IMR-90 (cell line): ENCODE measurements at places on chromosomes 6 and 20. TPM values are rescaled to one million over a fixed set of nuclear protein-coding genes. Genes with fewer than 3 reads are reported as not detected.

GRCh38 chr20:62045118-62045517 is 20.6 kb downstream of the TAF4 start:
- DNase-seq = no peak

GRCh38 chr20:10649080-10649796 is 24.6 kb downstream of the JAG1 start:
- no peak for DNase-seq

DNA sequence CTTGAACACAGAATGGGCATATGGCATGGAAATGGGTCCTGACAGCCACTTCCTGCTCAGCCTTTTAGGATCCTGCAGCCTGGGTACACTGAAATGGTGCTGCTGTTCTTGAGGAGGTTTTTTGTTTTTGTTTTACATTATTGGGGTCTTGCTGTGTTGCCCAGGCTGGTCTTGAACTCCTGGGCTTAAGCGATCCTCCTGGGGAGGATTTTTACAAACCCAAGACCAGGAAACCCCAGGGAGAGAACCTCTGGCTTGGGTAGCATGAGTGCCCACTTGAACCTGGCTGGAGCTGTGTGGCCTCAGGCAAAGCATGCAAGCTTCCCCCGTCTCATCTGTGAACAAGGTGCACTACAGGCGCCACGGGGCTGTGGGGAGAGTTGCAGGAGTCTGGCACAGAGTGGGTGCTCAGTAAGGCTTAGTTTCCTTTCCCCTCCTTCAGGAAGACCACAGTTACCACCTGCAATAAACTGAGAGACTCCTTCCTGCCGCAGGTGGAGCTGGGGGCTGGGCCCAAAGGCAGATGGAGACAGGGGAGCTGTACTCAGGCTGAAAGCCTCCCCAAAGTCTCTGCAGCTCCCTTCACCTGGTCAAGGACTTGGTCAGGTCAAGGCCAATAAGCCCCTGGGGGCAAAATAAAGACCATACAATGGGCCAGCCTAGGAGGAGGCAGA is 1.8 kb downstream of the SLA2 start:
- DNase-seq = no peak

GRCh38 chr20:35487479-35487878 is 32.1 kb downstream of the CEP250 start:
- DNase-seq = no peak

DNA sequence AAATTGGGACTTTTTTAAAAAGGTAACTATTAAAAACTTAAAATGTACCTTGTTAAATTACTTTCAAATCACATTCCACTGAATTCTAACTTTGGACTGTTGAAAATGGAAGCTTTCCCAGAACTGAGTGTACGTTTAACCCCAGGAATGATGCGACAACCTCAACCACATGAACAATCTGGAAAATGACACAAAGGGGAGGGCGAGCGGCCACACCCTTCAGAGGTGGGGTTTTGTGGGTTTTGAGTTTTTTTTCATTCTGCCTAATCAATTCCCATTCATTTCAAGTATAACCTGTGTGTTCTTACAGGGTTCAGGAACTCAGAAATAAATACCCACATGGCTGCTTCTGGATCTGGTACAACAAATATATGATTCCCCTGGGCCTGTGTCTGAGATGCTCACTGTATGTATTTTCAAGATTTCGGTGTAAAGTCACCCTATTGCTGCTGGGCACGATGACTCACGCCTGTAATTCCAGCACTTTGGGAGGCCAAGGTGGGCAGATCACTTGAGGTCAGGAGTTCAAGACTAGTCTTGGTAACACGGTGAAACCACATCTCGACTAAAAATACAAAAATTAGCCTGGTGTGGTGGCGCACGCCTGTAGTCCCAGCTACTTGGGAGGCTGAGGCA is 21.6 kb downstream of the CNKSR3 start:
- DNase-seq = peak; percentile 74

DNA sequence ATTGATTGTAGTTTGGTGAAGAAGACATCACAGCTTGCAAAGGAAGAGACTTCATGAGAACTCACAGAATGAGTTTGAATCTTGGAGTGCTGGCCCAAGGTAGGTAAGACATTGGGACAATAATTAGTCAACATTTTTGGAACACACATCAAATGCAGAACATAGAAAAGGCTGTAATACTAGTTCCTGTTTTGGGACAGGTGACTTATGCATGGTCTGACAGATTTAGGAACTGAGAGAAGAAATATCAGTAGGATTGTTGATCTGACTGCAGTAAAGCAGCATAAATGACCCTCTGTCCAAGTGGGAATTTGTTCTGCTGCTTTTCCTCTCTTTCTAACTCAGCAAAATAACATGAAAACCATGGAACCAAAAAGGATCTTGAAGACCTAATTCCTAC is 102.3 kb upstream of the MAP3K7 start:
- no peak for DNase-seq

DNA sequence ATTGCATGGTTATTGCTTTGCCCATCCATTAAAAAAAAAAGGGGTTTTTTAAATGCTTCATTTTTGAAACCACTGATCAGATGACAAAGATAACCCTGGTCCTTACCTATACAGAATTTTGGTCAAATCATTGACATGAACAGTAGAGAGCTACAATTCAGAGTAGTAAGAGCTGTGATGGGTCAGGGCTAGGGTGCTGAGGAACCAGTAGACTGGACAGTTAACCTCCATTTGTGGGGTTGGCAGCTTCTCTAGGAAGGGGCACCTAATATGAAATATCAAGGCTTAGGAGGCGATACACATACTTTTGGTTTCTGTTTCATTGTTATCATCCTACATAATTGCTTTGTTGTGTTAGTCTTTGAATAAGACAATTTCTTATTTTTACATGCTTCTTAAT is 55.1 kb downstream of the ORC3 start:
- DNase-seq = no peak

DNA sequence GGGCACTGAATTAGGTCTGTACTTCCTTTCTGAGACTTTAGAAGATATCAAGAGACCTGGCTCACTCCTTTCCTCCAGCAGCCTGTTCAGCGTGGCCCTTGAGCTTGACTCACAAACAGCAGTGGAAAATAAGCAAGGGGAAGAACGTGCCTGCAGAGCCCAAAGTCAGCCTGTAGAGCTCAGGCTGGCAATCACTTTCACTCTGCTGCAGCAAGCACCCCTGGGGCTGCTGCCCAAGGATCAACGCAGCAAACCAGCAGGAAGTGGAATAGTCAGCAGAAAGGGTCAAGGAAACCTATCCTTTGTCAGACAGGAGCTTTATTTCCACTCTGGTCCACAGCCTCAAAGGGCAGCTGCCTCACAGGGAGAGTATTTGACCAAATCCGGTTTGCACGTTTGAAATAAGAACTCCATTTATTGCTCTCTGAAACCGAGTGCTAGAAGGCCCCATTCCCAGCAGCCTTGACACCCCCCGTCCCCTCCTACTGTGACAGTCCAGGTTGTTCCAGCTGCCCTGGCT is 77.4 kb downstream of the PRDM1 start:
- DNase-seq = peak; percentile 76

DNA sequence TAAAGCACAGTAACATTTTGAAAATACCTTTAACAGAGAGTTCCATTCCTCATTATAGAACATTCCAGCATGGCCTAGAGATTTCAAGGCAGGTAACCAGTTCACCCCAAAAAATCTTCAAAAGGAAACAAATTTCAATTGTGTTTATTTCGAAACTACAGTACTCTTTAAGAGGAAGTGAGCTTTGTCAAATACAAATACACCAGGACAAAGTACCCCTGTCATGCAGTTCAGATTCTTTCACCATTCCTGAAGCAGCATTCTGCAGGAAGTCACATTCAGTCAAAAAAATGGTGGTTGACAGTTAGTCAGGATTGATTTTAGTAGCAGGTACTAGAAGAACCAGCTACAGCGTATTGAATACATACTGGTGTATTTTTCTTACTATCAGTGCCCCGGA is 89.6 kb upstream of the RIN2 start:
- DNase-seq = no peak

Gene KCNG1
- polyA plus RNA-seq = 51.4 and 54.6 TPM in 2 replicates

Gene CLPSL2
- polyA plus RNA-seq = not detected in 2 replicates

Gene HLA-F
- not detected in 2 replicates for polyA plus RNA-seq
